ENCODE measurements at places on chromosomes 3 and 15.

- DNase-seq = no peak
Observed at GRCh38 chr15:33913459-33913858, 54.8 kb upstream of the CHRM5 start.

GRCh38 chr3:140276703-140277102 is 341.7 kb downstream of the CLSTN2 start:
- DNase-seq = no peak

GRCh38 chr3:61530355-61530754 is 31.0 kb upstream of the PTPRG start:
- no peak for DNase-seq

DNA sequence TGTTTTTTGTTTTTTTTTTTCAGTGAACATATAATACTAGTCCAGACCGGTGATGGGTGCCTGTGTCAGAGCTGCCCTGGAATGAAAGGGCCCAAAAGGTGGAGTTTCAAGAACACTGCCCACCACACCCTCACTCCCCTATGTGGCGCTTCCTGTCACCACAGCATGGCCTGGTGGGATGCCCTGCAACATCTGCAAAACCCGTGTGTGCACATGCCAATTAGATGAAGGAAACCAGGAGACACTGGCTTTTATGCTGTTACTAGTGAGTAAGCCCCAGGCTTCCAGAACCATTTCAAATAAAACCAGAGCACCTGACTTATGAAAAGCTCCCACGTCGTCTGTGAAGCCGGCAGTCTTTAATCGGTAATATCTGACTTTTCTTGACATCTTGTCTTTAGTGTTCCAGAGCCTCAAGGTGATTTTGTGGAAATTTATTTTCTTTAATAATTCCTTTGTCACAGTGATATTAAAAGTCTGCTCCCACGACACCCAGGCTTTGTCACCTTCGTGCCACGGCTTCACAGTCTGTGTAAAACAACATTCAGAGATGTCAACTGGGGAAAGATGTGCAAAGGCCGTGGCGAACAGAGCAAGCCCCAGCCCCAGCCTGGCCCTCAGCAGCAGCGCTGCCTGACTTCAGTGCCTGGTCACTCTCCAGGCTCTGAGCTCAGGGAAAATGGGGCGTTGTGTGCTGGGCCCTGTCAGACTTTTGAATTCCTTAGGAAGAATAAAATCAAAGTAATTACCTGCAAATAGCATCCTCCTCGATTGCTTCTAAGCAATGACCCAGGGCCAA is 6.4 kb downstream of the CFAP92 start:
- DNase-seq = no peak

DNA sequence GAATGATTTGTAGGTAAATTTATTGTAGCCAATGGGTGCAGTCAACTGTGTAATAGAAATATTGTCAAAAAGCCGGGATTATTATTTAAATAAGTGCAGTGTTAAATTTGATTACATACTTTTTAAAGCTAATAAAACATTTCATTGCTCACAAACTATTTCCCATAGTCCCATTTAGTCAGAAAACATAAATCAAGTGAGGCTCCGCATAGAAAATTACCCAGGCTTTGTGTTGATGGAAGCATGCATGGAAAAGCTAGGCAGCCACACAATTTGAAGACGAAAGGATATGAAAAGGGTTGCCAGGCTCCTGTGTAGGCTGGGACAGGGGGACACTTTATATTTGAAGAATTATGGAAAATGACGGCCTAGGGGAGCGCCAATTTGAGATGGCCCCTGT is 82.3 kb downstream of the LRTM1 start:
- DNase-seq = no peak

DNA sequence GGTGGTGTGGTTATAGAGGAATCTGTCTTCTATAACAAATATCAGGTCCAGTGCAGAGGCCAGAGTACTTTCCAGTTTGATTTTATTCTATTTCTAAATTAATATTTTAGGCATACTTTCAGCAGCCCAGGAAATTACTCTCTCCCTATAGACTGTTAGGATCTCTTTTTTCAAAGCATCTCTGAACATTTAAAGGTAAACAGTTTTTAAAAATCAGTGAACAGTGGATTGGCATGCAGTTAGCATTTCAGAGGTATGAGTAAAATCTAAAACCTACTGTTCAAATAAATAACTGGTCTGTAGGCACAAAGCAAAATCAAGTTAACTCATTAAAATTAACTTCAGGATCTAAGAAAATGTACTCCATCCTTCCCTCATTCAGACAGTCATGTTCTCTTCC is 3.0 kb downstream of the ZBED2 start:
- DNase-seq = no peak

GRCh38 chr3:182957226-182957625 is 23.1 kb downstream of the DCUN1D1 start:
- DNase-seq = no peak

- DNase-seq = no peak
Observed at GRCh38 chr15:88220443-88221335, 35.9 kb downstream of the NTRK3 start.

DNA sequence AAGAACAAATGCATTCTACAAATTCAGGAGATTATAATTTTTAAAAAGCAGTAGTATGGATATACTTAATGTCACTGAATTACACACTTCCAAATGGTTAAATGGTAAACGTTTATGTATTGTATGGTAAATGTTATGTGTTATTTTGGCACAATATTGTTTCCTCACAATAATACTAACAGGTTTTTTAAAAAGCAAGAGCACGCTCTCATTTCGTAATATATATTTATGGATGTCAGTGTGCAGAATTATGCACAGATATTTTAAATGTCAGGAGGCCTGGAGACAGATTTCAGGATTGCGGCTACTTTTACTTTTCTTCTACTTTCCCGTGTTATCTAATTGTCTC is 533 bp downstream of the ZNF445 start:
- DNase-seq = no peak

GRCh38 chr3:85571835-85572234 is 613.0 kb downstream of the CADM2 start:
- no peak for DNase-seq

DNA sequence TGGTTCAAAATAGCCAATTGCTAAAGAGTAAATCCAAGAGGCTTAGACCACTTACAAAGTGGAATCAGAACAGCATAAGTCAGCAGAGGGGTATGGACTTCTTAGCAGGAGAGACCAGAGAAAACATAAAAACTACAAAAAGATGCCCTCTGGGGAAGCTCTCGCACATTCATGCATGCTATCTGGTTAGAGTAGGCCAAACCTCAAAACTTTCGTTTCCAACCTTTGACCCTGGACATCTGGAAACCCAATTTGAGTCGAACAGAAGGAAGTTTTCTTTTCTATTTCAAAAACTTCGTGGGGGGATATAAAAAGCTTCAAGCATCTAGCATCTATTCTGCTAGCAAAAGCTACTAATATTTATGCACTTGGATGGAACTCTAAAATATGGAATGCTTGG is 523.9 kb upstream of the AGTR1 start:
- DNase-seq = no peak

GRCh38 chr3:11596387-11596786 is 47.3 kb downstream of the VGLL4 start:
- no peak for DNase-seq

DNA sequence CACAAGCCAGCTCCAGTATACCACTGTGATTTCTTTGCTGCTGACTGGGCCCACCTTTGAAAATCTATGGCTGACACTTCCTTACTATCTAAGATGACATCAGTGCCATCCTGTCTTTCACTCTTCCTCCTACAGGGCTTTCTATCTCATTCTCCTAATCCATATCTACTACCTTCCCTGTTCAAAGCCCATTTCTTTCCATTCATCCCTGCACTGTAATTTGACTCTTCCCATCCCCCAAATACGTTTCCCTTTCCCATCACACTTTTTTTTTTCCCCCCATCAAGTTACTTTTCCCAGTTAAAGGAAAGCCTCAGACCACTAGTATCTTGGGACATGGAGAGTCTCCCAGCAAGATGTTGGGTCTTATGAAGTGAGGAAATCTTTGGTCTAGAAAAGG is 136.7 kb downstream of the AKAP13 start:
- DNase-seq = no peak

DNA sequence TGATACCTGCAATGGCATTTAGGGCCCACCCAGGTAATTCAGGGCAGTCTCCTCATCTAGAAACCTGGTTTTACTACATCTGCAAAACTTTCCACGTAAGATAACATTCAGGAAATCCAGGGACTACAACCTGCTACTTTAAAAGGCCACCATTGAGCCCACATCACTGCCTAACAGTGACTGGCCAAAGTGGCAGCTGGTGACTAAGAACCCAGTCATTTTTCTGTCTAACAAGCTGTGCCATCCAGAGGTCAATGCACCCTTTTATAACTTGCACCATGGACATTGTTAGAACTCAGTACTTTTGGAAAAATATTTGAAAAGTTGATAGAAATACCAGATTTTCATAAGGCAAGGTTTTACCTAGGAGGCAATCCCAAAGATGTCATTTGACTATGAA is 492.4 kb downstream of the OTOL1 start:
- no peak for DNase-seq

- DNase-seq = no peak
Observed at GRCh38 chr3:125960066-125960424, 8.9 kb upstream of the ROPN1B start.

GRCh38 chr3:66017591-66017990 is 21.1 kb downstream of the MAGI1 start:
- DNase-seq = no peak

GRCh38 chr3:113275583-113275928 is 64.2 kb downstream of the BOC start:
- no peak for DNase-seq

DNA sequence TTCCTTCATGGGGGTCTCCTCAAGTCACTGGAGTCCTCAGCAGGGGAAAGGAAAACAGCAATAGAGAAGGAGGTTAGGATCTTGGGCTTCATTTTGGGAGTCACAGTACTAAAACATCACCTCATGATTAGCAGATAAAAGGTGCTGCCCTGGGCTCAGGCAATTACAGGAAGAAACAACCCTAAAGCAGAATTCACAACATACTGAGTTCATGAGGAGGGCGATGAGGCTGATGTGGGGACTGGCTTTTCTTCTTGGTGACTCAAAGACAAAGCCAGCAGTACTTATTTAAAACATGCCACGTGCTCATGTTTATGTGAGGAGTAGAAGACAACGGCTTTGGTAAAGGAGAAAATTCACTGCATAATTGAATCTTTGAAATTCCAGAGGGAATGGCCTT is 822.3 kb upstream of the CFAP20DC start:
- no peak for DNase-seq

Measured in CD4-positive, alpha-beta T cell treated with Interleukin-1 beta for 1 hour (primary cell).